ENCODE measurements at places on chromosomes 1 and 21.

- no peak for DNase-seq
These were observed 10.6 kb downstream of the FCMR start for GRCh38 chr1:206911064-206911663.

DNA sequence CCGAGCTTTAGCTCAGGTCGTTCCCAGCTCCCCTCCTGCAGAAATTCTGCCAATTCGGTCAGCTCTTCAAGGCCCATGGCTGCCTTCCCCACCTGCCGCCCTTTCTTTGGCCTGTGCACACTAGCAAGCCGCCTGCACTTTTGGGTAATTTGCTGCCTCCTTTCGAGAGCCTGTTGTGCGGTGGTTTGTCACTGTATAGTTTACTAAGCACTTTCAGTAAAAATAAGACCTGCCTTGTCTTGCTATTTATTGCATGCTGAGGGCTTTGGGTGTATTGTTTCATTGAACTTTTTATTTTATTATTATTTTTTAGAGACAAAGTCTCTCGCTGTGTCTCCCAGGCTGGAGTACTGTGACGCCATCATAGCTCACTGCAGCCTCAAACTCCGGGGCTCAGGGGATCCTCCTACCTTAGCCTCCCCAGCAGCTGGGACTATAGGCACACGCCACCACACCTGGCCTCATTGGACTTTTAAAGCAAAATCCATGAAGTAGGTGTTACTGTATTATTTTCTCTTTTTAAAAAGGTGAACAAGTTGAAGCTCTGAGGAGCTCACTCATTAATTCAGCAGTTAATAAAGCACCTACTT is 1.1 kb upstream of the FABP3 start:
- no peak for DNase-seq

DNA sequence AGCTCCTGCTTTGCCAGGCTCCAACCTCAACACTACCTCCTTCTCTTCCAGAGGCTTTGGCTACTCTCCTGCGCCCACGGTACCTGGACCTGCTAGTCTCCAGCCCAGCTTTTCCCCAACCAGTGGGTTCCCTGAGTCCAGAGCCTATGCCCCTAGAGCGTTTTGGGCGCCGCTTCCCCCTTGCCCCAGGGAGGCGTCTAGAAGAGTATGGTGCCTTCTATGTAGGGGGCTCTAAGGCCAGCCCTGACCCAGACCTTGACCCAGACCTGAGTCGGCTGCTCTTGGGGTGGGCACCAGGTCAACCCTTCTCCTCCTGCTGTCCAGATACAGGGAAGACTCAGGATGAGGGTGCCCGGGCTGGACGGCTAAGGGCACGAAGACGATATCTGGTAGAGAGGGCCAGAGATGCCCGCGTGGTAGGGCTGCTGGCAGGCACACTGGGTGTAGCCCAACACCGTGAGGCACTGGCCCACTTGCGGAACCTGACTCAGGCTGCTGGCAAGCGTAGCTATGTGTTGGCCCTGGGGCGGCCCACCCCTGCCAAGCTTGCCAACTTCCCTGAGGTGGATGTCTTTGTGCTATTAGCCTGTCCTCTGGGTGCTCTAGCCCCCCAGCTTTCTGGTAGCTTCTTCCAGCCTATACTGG is 1.6 kb downstream of the DPH2 start:
- DNase-seq = no peak

DNA sequence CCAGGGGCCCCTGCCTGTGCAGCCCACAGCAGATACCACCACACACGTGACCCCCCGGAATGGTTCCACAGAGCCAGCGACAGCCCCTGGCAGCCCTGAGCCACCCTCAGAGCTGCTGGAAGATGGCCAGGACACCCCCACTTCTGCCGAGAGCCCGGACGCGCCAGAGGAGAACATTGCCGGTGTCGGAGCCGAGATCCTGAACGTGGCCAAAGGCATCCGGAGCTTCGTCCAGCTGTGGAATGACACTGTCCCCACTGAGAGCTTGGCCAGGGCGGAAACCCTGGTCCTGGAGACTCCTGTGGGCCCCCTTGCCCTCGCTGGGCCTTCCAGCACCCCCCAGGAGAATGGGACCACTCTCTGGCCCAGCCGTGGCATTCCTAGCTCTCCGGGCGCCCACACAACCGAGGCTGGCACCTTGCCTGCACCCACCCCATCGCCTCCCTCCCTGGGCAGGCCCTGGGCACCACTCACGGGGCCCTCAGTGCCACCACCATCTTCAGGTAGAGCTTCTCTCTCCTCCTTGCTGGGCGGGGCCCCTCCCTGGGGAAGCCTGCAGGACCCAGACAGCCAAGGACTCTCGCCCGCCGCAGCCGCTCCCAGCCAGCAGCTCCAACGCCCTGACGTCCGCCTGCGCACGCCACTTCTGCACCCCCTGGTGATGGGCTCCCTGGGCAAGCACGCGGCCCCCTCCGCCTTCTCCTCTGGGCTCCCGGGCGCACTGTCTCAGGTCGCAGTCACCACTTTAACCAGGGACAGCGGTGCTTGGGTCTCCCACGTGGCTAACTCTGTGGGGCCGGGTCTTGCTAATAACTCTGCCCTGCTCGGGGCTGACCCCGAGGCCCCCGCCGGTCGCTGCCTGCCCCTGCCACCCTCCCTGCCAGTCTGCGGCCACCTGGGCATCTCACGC is 51.0 kb downstream of the COL18A1 start:
- no peak for DNase-seq

DNA sequence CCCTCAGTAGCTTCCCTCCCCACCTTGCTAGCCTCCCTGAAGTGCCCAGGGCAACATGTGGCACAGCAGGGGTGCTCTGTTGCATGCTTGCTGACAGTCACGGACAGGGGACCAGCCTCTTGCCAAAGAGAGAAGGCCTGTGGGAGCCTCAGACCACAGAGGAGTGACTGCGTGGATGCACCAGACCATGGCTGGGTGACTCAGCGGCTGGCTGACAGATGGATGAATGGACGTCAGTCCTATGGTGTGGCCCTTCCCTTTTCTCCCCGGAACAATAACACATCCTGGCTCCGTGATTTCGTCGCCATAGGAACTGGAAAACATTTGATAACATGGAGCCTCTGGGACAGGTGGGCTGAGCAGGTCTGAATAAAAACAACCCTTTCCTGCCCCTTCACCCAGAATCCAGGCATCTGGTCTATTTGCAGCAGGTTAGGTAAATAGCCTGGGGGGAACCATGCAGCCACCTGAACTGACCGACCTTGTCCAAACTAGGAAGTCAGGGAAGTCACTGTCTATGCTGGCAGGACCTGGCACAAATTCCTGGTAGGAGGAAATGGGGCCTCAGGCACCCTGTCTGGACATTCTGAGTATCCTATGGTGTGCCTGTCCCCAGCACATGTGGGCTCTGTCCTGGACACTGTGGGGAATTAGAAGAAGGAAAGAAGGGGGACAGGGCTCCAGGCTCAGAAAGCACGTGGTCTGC is 53.3 kb downstream of the NENF start:
- no peak for DNase-seq

DNA sequence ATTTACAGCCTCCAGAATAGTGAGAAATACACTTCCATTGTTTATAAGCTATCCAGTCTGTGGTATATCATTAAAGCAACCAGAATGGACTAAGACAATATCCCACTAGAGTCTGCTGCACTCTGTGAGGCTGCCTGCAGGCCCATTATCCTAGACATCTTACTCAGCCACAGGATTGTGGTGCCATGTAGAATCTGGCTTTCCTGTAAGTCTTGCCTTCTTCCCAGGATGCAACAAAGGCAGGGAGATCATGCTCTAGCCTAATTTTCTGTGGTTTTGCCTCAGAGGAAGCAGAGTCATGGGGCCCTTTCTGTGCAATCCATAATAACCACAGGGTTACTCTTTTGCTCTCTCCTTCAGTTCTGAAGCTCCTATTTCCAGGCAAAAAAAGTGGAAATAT is 299.1 kb upstream of the DEPDC1 start:
- DNase-seq = no peak
